ENCODE measurements at places on chromosomes 2 and 18.

GRCh38 chr2:230512955-230513748 is 97.2 kb downstream of the SP100 start:
- no peak for DNase-seq

GRCh38 chr2:233082222-233082930 is 22.2 kb downstream of the INPP5D start:
- no peak for DNase-seq

GRCh38 chr2:213281156-213281555 is 3.1 kb upstream of the SPAG16 start:
- DNase-seq = no peak

DNA sequence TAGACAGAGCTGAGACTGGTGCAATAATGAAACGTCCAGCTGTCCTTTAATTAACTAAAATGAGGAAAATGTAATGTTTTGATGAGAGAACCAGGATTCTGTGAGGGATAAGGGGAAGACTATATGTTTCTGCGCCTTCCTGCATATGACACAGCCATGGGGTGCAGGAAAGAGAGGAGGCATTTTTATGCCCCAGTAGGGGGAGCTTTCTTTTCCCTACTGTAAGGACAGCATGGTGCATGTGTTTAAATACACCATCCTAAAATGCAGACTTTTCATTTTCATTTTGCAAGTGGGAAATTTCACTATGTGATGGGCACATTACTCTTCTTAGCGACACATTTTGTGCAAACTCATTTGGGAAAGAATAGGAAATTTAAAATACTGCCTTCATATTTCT is 446.1 kb downstream of the ARHGAP15 start:
- DNase-seq = no peak

DNA sequence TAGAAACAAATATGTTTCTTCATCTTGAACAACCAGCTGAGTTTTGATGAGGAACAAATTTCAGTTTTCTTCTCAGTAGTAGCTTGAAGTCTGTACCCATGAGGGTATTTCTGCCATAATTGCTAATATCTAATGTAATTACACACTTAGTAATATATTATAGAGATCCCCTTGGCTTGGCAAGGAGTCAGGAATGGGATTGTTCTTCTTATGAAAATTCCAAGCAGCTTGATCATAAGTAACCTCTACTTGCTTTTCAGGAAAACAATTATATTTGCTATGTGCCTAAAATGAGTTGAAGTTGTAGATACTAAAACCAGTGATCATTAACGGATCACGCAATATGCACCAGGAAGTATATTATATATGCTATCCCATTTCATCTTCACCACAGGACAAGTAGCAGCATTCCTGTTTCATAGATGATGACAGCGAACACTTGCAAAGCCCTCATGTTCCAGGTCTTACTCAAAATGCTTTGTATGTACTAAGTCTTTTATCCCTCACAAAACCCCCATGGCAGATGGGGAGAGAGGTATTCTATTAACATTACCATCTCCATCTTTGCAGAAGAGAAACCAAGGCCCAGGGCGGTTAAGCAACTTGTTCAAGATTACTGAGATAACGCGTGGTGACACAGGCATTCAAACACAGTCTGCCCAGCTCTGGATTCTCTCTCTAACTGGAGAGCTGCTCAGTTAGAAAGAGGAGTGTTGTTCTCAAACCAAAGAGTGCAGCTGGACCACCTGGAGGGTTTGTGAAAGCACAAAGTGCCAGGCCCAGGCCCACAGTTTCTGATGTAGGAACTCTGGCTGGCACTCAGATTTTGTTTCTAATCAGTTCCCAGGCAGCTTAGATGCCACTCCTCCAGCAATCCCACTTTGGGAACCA is 21.8 kb upstream of the RGPD4 start:
- DNase-seq = no peak

GRCh38 chr2:118992740-118993391 is 50.9 kb downstream of the MARCO start:
- DNase-seq = no peak

DNA sequence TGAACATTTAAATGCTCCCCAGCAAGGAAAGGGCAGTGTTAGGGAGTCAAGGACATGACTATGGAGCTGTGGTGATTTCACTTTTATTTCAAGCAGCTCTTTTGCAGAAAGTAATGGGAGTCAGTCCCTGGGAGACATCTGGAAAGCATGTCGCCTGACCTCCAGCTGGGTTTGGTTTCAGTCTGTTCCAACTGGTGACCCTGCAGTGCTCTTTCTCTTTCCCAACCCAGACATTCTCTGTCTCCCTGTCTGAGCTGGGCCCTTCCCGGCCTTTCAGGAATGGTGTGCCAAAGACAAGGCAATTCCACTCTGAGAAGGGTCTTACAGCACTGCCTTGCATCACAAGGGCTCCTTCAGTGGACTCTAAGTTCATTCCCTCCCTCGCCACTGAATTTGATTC is 323.2 kb downstream of the OSR1 start:
- peak; percentile 81 for DNase-seq

DNA sequence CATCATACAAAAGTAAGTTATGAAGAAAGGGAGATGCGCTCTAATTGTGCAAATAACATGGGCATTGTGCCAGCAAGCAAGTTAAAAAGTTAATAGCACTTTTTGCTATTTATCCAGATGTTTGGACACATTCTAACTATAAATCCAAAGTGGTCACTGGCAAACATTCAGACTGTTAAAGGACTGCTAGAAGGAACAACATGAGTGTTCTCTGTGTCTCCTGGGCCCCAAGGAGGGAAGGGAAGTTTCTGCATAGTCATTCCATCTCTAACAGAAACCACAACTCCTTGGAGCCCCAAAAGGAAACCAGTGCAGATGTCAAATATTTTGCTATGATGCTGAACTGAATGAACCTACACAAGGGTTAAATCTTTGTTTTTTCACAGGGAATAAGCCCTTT is 213.3 kb upstream of the HNRNPA3 start:
- DNase-seq = peak; percentile 12

- DNase-seq = no peak
Observed at GRCh38 chr2:16014041-16014787, 73.9 kb downstream of the MYCN start.

GRCh38 chr2:1830936-1831619 is 86.8 kb upstream of the PXDN start:
- no peak for DNase-seq

Measured in mesenchymal stem cell (in vitro differentiated cells and primary cell).